T-helper 17 cell (primary cell): ENCODE measurements at places on chromosomes 3 and 15. TPM values are rescaled to one million over a fixed set of nuclear protein-coding genes. Genes with fewer than 3 reads are reported as not detected.

The MORC1 gene
- total RNA-seq = not detected

The KBTBD8 gene
- total RNA-seq = 13.1 TPM

The EPHB3 gene
- not detected for total RNA-seq

The PRSS50 gene
- not detected for total RNA-seq

The C3orf22 gene
- total RNA-seq = not detected

The AP4E1 gene
- total RNA-seq = 7.6 TPM

The KBTBD13 gene
- total RNA-seq = not detected

The CYFIP1 gene
- total RNA-seq = 14.8 TPM

DNA sequence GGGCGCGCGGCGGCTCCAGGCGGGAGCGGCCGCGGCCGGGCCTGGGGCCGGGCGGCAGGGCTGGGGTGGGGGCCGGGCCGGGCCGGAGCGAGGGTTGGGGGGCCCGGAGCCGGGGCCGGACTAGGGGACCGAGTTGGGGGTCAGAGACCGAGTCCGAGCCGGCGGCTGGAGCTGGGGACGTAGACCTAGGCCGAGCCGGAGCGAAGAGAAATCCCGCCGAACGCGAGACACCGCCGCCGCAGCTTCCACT, 37.3 kb downstream of the HMCES start:
- H3K27ac ChIP-seq = peak overlapping the region; percentile 92
- H3K27me3 ChIP-seq = no peaks in the 10 kb centered on the region
- no peak for DNase-seq
- H3K4me3 ChIP-seq = peak overlapping the region; percentile 91
- H3K36me3 ChIP-seq = peaks cover 2% of the 10 kb centered on the region

GRCh38 chr15:56832125-56832524, 86.3 kb upstream of the TCF12 start:
- no peaks in the 10 kb centered on the region for H3K36me3 ChIP-seq
- H3K4me3 ChIP-seq = no peak overlapping the region
- no peak overlapping the region for H3K27ac ChIP-seq
- no peaks in the 10 kb centered on the region for H3K4me1 ChIP-seq
- H3K27me3 ChIP-seq = no peaks in the 10 kb centered on the region

DNA sequence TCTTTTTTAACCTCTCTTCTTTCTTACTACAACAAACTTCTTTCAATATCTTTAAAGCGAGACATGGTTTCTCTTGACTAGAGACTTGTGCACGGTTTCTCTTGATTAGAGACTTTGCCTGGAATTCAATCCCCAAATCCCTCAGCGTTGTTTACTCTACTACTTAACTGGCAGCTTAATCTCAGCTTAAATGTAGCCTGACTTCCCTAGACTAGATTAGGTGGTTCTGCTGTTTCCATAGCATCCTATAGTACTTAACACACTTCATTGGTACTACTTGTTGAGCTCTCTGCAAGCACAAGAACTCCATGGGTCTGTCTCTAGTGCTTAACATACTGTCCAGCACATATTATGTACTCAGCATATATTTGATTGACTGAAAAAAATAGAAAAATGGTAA, 168.2 kb upstream of the GPR149 start:
- no peak for DNase-seq
- H3K27ac ChIP-seq = no peak overlapping the region
- H3K27me3 ChIP-seq = no peaks in the 10 kb centered on the region

- no peak for DNase-seq
- no peaks in the 10 kb centered on the region for H3K27me3 ChIP-seq
- H3K4me3 ChIP-seq = no peak overlapping the region
- H3K36me3 ChIP-seq = no peaks in the 10 kb centered on the region
Observed at GRCh38 chr15:75460646-75461045, 9.2 kb upstream of the SIN3A start.

DNA sequence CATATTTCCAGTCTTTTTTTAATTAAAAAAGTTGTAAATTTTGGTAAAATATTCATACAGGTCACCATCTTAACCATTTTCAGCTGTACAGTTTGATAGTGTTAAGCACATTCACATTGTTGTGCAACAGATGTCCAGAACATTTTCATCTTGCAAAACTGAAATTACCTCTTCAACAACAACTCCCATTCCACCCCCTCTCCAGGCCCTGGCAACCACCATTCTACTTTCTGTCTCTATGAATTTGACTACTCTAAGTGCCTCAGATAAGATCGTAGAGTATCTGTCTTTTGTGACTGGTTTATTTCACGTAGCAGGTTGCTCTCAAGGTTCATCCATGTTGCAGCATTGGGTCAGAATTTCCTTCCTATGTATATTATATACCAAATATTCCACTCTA, 76.0 kb downstream of the SLCO3A1 start:
- no peaks in the 10 kb centered on the region for H3K27me3 ChIP-seq
- peaks cover 45% of the 10 kb centered on the region for H3K4me1 ChIP-seq
- no peaks in the 10 kb centered on the region for H3K36me3 ChIP-seq
- no peak for DNase-seq

GRCh38 chr15:35603301-35603700, 57.3 kb upstream of the DPH6 start:
- no peak overlapping the region for H3K27ac ChIP-seq
- no peaks in the 10 kb centered on the region for H3K36me3 ChIP-seq
- no peak overlapping the region for H3K4me3 ChIP-seq
- peaks cover 2% of the 10 kb centered on the region for H3K4me1 ChIP-seq
- no peaks in the 10 kb centered on the region for H3K27me3 ChIP-seq

- DNase-seq = no peak
- H3K4me1 ChIP-seq = peaks cover 28% of the 10 kb centered on the region
- H3K36me3 ChIP-seq = peaks cover 3% of the 10 kb centered on the region
- H3K4me3 ChIP-seq = no peak overlapping the region
- H3K27me3 ChIP-seq = no peaks in the 10 kb centered on the region
Observed at GRCh38 chr15:92840149-92840548, 60.0 kb upstream of the CHD2 start.

- no peaks in the 10 kb centered on the region for H3K36me3 ChIP-seq
- no peaks in the 10 kb centered on the region for H3K27me3 ChIP-seq
- no peak for DNase-seq
- H3K4me1 ChIP-seq = no peaks in the 10 kb centered on the region
- no peak overlapping the region for H3K27ac ChIP-seq
Observed at GRCh38 chr3:175672119-175672689, 813.1 kb downstream of the NAALADL2 start.

DNA sequence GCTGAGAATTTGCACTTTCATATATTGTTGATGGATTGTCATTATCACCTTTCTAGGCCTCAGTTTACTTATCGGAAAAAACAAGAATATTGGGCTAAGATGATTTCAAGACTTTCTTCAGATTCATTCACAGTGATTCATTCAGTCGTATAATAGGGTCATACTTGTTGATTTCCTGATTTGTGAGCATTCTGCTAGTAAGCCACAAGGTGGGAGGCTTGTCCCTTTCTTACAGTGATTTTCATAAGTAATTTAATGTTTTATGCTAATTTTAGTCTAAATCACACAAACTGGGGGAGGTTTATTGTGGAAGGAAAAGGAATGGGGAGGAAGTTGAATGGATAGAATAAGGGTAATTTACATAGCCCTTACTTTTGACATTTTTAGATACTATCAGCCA, 126.8 kb upstream of the GOLGA6L4 start:
- no peaks in the 10 kb centered on the region for H3K36me3 ChIP-seq
- no peak overlapping the region for H3K4me3 ChIP-seq
- H3K4me1 ChIP-seq = no peaks in the 10 kb centered on the region
- H3K27me3 ChIP-seq = peaks cover 31% of the 10 kb centered on the region
- H3K27ac ChIP-seq = no peak overlapping the region
- no peak for DNase-seq

- H3K36me3 ChIP-seq = peaks cover 7% of the 10 kb centered on the region
- no peak overlapping the region for H3K27ac ChIP-seq
- peaks cover 44% of the 10 kb centered on the region for H3K27me3 ChIP-seq
- no peaks in the 10 kb centered on the region for H3K4me1 ChIP-seq
Observed at GRCh38 chr15:68699881-68700454, 120.7 kb downstream of the ANP32A start.

- no peaks in the 10 kb centered on the region for H3K4me1 ChIP-seq
- no peaks in the 10 kb centered on the region for H3K36me3 ChIP-seq
- no peak for DNase-seq
- no peak overlapping the region for H3K27ac ChIP-seq
- no peaks in the 10 kb centered on the region for H3K27me3 ChIP-seq
Observed at GRCh38 chr3:89419647-89420241, 312.3 kb downstream of the EPHA3 start.

GRCh38 chr3:33380653-33381052, 59.6 kb downstream of the UBP1 start:
- H3K4me1 ChIP-seq = peaks cover 3% of the 10 kb centered on the region
- no peak overlapping the region for H3K27ac ChIP-seq
- DNase-seq = no peak
- no peaks in the 10 kb centered on the region for H3K36me3 ChIP-seq

GRCh38 chr15:37679627-37680026, 254.8 kb upstream of the TMCO5A start:
- H3K4me3 ChIP-seq = no peak overlapping the region
- no peaks in the 10 kb centered on the region for H3K36me3 ChIP-seq
- no peak overlapping the region for H3K27ac ChIP-seq
- H3K4me1 ChIP-seq = no peaks in the 10 kb centered on the region

GRCh38 chr3:185766329-185767001, 58.4 kb downstream of the IGF2BP2 start:
- H3K4me3 ChIP-seq = no peak overlapping the region
- no peak for DNase-seq
- no peak overlapping the region for H3K27ac ChIP-seq

DNA sequence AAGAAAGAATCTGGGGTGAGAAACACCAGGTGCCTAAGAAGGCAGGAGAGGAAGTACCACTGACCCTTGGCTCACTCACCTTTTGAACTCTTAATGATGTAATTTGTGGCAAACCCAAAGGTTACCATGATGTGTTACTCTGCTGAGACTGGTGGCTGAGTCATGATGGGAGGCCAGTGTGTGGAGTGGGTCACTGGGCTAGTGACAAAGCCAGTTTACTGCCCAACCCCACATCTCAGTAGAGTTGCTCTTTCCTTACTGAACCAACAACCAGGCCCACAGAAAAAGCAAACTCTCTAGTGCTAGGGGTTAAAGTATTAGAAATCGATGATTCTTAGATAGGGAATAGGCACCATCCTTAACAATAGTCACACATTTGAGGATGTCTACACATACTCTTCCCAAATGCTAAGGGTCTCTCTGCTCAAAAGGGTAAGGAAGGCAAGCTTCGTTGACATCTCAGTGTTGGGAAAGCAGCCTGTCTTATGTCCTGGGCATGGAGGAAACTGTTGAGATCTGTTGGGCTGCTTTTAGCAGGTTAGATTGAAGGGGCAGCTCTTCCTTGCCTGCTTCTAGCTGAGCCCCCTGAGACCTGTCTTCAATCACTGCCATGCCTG, 3.1 kb downstream of the RBP2 start:
- H3K27ac ChIP-seq = no peak overlapping the region
- no peak overlapping the region for H3K4me3 ChIP-seq
- no peaks in the 10 kb centered on the region for H3K4me1 ChIP-seq
- no peak for DNase-seq
- H3K36me3 ChIP-seq = no peaks in the 10 kb centered on the region
- H3K27me3 ChIP-seq = peaks cover 5% of the 10 kb centered on the region

DNA sequence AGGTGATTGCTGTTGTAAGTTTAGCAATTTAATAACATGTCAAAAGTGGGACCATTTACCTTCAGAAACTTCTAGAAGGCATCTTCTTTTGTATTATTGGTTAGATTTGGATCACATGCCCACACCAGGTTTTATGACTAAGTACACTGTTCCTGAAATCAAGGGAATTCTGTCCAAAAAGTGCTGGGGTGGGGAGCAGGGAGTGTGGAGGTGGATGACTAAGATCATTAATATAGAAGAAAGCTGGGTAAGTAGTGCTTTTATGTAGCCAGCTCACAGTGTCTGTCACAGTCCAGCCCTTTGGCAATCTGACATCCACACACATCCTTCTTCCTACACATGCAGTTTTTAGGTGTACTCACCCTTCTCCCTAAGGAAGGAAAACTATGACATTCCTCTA, 120.0 kb downstream of the TMCO5A start:
- peaks cover 24% of the 10 kb centered on the region for H3K27me3 ChIP-seq
- H3K4me3 ChIP-seq = no peak overlapping the region
- peaks cover 4% of the 10 kb centered on the region for H3K4me1 ChIP-seq
- no peak for DNase-seq
